Amniotic epithelial cell (primary cell): ENCODE measurements at places on chromosomes 2 and 18.

DNA sequence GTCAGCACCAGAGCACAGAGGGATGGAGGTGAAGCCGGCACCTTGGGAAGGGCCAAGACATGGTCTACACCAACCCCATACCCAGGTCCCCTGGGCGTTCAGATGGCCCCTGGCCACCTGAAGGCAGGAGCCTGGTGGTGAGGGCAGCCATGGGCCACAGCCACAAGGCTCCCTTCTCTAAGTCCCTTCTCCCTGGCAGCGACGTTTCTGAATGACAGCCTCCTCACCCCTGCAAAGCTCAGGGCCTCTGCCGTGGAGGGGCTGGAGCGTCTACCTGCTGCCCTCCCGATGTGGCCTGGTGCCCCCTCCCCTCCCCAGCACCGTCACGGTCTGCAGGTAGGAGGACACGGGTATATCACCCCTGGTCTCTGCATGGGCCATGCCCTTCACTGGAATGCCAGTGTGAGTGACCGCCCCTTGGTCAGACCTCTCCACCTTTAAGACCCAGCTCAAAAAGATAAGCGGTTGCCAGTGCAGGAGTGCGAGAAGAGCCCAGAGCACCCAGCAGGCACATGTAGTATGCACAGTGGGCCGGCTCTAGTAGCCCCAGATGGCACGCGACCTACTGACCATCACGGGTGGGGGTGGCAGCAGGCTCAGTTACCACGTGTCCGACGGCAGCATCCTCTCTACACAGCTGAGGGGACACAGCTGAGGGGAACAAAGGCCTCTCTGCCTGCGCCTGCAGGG lies 46.6 kb downstream of the HS6ST1 start:
- no peak for DNase-seq

- peak; percentile 64 for DNase-seq
Measured at GRCh38 chr2:130393318-130393910, 37.6 kb downstream of the PTPN18 start.

DNA sequence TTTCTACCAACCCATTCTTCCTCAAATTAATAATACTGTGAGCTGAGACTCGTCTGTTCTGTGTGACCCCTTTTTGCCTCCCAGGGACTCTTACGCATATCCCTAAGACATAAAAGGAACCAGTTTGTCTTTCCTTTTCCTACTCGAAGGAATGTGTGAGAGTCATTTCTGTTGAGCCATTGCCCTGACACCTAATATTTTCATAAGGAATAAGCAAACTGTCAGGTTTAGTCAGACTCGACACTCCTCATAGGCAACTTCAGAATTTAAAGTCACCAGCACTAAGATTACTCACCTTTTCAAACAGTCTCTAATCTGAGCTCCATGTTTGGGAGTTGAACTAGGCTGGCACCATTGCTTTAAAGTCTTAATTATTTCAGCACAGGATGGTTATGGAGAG lies 305.5 kb downstream of the IKZF2 start:
- DNase-seq: peak; percentile 40

GRCh38 chr2:241551599-241551997 lies 6.9 kb upstream of the BOK start:
- DNase-seq: no peak

GRCh38 chr18:47679864-47680263 lies 250.6 kb downstream of the SMAD2 start:
- DNase-seq: no peak

DNA sequence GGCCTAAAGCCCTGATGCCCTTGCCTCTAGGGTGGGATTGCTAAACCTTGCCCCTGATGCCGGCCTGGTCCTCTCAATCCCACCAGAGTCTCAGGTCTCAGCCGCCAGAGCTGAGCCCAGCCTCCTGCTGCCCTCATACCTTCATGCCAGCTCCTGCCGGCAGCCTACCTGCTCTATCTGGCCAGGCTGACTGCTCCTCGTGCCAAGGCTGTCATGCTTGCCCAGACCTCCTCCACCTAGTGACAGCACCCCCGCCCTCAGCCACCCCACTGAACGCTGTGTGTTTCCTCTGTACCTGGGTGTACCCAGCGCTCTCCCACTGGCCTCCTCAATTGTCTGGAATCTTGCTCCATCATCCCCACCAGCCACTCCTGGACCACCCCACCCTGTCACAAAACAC lies 120.1 kb downstream of the CACNB4 start:
- no peak for DNase-seq

GRCh38 chr2:30223413-30223874 lies 7.9 kb upstream of the LBH start:
- no peak for DNase-seq

GRCh38 chr2:111706481-111707001 lies 177.5 kb downstream of the ANAPC1 start:
- no peak for DNase-seq

GRCh38 chr18:79962835-79963657 lies 1.4 kb upstream of the HSBP1L1 start:
- DNase-seq: no peak

GRCh38 chr2:101500180-101500579 lies 25.3 kb upstream of the RFX8 start:
- peak; percentile 43 for DNase-seq

- DNase-seq: peak; percentile 49
Measured at GRCh38 chr2:177489719-177490301, 97.2 kb downstream of the AGPS start.

GRCh38 chr2:202031246-202031951 lies 2.3 kb upstream of the FZD7 start:
- no peak for DNase-seq

DNA sequence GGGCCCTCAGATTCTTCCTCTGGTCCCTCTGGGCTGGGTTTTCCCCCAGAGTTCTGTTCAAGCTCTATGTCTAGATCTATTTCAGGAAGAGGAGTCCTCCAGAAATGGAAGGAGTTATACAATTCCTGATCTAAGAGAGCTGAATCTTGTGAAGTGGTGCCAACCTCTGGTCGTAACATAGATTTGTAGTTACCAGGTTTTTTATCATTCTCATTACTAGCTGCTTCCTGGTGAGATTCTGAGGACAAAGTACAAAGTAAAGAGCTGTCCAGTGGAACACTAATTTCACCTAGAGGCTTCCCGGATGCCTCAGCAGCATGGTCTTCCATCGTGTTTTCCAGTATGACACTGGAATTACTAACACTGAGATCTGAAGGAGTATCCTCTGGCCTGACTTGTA lies 44.1 kb downstream of the PPP4R1 start:
- DNase-seq: no peak

DNA sequence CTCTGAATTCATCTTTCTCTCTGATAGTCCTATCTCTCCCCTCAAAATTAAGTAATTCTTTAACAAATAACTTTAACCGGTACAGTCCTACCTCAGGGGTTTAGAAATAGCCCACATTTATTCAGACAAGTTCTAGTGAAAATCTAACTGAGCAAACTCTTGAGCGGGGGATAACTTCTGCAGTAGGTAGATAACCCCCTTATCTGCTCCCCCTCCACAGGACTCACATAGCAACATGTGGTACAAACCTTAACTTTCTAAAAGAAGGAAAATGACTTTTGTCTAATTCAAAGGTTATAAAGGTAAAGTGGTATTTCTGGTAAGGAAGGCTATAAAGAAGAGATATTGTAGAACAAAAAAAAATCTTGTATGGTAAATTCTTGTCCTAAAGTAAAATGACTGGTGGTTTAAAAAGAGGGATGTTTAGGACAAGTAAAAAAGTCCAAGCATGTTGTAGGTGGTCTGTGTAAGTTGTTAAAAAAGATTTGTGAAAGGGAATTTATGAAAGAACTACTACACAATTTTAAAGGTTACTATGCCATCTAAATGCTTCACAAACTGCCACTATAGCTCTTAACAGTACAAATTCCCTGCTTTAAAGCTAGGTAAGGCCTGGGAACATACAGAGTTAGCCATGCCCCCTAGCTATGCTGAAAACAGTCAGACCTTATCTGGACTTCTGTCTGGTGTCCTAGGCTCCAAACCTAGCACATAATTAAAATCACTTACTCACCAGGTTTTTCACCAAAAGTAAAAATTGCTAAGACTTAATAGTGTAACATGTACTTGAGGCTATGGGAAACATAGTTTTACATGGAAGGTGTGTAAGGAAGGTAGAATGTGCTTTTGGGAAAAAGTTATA lies 8.1 kb upstream of the RPIA start:
- no peak for DNase-seq

GRCh38 chr2:12587729-12588522 lies 128.8 kb upstream of the TRIB2 start:
- DNase-seq: peak; percentile 94

DNA sequence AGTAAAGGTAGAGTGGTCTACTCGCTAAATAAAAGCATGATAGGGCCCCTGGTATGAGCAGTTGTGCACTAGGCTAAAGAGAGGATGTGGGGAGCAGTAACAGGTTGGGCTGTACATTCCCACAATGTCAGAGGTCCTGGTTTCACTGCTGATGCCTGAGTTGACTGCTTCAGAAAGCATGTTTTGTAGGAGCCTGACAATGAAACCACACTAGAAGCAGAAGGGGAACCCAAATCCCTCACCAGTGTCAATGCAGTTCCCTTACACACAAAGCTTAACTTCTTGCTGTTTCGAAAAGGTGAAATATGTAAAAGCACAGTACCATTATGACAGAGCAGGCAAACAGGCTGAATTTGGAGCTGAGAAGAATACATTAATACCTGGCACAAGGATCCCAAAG lies 291.7 kb upstream of the KYNU start:
- no peak for DNase-seq

GRCh38 chr2:141417246-141417797 lies 713.5 kb downstream of the LRP1B start:
- DNase-seq: peak; percentile 10

DNA sequence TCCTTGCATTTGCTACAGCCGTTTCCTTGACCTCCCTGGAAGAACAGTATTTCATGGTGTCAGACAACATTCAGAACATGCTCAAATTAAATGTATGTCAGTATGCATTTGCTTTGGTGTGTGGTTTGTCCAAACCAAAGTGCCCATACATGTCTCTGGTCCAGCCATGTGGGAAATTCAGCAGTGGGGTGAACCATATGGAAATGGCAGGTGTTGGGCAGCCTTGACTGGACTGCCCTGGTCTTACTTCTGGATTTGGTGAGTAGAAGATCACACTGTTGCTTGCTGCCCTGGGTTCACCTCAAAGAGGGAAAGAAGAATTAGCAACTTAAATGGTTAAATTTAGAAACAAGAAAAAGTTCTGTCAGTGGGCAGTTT lies 84.5 kb downstream of the MSH2 start:
- no peak for DNase-seq

DNA sequence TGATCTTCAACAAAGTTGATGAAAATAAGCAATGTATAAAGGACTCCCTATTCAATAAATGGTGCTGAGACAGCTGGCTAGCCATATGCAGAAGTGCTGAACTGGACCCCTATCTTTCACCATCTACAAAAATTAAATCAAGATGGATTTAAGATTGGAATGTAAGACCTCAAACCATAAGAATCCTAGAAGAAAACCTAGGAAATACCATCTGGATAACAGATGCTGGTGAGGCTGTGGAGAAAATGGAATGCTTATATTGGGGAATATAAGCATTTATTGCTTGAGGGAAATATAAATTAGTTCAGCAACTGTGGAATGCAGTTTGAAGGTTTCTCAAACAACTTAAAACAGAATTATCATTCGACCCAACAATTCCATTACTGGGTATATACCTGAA lies 89.6 kb downstream of the GCA start:
- no peak for DNase-seq

DNA sequence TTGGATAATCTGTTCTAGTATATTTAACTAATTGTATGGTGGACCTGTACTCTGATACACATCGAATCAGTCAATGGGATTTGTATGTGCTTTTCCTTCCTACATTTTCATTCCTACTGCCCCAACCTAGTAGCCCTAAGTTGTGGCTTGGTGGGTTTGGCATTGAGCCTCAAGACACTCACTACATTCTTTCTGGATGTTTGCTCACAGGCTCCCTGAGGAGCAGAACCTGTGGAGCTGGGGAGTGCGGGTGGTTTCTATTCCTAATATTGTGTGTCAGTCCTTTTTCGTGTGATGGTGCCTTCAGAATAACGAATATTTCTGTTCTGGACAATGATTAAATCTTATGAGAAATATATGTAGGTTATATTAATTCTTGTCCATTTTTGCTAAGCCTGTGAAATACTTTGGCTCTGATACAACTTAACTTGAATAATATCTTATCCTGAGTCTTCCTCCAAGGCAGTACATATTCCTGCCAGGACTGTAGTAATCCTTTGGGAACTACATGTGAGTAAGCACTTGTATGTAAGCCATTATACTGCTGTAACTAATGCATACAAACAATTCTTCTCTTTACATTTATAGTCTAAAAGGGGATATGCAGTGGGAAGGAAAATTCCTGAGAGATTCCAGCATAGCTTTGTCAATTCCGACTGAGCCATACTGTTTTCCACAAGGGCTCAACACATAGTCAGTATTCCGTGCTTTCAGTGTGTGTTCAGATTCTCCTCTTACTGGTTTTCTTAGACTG lies 150.6 kb downstream of the AGPS start:
- peak; percentile 85 for DNase-seq

DNA sequence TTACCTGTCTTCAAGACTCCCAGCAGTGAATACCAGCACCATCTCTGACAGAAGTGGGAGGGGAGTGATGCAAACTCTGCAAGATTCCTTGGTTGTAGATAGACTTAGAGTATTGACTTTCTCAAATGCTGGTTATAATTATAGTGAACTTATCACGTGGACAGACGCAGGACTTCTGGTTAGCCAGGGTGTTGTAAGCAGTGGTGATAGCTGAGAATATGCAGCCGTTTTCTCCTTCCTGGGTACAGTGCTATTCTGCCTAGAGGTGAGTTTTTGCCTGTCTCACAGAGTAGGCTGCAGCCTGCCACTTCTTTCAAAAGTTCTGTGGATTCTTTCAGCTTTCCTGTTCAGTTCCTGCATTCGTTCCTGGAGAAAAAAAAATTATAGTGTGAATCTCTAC lies 733 bp upstream of the CXCR2 start:
- DNase-seq: no peak

- no peak for DNase-seq
Measured at GRCh38 chr2:157815421-157815820, 60.7 kb downstream of the ACVR1 start.

DNA sequence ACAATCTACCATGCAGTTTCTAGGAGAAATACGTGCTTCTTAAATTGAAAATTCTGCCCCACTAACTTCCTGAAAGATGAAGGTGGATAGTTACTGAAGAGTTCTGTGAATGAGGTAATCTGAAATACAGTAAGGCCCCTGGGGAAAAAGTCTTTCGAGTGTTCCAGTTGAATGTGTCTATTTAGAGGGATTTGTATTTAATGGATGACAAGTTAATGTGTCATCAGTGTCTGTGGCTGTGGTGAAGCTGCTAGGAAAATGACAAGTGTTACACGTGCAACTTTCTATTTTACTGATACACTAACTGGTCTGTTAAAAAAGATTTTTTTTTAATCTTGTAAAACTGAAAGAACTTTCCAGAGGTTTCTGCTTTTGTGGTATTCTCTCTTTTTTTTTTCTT lies 384.6 kb downstream of the STK39 start:
- DNase-seq: no peak

DNA sequence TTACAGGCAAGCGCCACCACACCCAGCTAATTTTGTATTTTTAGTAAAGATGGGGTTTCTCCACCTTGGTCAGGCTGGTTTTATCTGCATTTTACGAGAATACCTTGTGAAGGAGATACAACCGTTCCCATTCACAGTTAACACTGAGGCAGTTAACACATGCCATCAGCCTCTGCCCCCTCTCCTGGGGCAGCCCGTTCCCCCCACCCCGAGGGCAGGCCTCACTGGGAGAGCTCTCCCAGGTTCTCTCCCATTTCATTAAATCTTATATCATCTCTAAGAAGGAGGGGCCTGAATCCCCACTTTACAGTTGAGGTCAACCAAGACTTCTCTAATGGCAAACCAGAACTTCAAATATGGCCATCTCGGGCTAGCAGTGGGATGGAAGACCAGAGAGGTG lies 95.0 kb upstream of the ST3GAL5 start:
- no peak for DNase-seq

- DNase-seq: no peak
Measured at GRCh38 chr2:98730053-98730706, 752 bp downstream of the MGAT4A start.
